ENCODE measurements at places on chromosomes 5 and 9.

DNA sequence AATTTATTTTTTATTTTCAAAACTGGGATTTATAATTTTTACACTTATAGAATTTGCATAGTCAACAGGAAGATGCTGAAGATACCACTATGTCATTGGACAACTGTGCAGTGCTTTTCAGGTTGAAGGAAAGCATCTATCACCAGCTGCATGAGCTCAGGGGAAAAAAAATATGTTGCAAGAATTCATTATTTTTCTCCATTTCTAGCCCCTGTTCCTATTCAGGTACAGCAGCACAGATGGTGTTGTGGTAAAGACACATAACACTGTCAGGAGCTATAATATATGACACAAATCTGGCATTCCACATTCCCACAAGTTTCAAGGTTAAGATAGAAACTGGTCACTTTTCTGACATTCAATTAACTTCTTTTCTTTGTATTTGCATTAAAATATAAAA, 1088.6 kb downstream of the MAT2B start:
- no peak for DNase-seq

- no peak for DNase-seq
Observed at GRCh38 chr5:109844695-109845094, 155.0 kb downstream of the MAN2A1 start.

- no peak for DNase-seq
Observed at GRCh38 chr5:132372127-132372526, 2.6 kb downstream of the SLC22A5 start.

DNA sequence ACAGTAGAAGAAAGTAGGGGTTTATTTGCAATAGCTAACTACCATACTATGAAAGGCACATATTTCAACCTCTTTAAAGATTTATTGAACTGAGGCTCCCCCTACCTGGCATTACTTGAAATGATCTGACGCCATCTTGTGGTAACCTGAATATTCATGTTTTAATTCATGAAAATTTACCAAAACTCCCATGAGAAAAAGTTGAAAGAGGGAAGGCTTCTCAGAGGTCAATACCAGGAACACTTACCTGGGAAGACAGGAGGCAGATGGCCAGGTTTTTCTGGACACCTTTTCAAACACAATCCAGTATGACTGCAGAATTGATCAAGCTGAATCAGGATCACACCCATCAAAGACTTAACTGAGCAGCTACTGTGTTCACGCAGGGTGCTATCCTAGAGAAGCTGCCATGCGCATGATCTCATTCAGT, 9.4 kb downstream of the PRELID2 start:
- no peak for DNase-seq

DNA sequence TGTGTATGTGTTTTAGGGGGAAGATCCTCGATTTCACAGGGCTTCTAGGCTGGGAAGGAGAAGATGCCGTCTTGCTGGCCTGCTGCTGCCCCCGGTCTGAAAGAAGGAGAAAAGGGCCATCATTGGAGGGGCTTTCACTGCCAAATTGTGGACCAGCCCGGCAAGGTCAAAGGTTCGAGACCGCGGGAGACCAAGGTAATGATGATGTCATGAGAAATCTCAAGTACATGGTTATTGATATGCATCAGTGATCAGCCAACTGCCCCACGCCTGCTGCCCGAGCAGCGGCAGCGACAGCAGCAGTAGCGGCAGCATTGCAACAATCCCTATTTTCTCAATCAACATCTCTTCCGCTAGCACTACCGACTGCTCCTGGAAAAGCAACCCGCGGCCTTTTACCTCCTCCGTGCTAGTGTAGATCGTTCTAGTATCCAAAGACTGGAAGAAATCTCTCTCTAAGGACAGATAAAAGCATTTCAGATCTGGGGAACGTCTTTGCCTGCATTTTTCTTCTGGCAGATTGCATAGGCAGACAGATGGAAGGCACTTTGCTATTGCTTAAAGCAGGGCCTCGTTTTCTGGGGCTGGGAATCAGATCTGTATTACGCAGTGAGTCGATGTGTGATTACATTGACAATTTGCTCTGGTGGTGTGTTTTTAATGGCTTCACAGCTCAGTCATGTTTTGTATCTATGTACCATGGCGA, 215.3 kb downstream of the MEF2C start:
- no peak for DNase-seq
